T47D (cell line): ENCODE measurements at places on chromosomes 12 and 14.

DNA sequence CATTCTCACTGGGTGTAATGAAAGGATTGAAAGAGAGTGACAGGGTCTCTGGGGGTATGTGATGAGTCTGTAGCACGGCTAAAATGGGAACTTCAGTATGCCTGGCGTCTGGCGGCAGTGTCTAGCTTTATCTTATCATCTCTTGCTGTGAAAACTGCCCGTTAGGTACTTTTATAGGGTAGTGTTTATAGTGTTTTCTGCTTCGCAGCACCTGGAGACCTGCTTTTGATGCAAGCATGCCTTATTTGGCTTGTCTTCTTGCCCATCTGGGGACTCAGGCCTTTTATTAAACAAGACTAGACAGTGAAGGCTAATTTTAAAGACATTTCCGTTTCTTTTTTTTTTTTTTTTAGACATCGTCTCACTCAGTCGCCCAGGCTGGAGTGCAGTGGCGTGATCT, 36.3 kb upstream of the ALDH2 start:
- no peak for DNase-seq

- DNase-seq: no peak
These were observed 31.3 kb upstream of the NR1H4 start for GRCh38 chr12:100442403-100442802.

DNA sequence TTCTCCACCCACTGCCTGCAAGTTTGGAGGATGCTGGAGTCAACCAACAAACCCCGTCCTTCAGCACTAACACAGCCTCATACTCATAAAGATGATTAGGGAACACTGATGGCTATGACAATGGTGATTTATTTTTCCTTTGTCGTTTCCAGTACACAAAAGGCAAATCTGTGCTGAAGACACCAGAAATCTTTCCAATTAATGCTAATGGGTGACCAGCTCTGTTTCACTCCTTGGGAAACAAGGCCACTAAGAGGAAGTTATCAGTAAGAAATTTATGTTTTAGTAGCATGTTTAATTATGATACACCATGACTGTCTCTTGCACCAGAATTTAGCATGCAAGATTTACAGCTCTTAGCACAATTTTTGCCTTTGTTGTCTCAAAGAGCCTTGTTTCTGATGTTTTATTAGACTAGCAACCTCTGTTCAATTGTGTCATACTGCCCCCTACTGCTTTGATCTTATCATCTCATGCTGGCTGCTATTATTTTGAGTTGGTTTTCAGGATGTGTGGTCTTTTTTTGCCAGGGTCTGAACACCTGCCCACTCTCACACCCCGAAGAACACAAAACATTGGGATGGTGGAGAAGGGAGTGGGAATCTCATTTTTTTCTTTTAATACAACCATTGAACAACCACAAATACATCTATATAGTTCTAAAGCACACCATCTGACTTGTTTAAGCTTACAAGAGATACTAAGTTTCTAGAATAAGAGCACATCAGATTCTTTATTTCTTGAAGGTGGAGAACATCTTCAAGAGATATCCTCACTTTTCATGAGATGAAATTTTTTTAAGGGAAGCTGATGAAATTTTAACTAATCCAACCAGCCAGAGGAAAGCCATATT, 160.9 kb downstream of the SPTSSA start:
- peak; percentile 59 for DNase-seq

DNA sequence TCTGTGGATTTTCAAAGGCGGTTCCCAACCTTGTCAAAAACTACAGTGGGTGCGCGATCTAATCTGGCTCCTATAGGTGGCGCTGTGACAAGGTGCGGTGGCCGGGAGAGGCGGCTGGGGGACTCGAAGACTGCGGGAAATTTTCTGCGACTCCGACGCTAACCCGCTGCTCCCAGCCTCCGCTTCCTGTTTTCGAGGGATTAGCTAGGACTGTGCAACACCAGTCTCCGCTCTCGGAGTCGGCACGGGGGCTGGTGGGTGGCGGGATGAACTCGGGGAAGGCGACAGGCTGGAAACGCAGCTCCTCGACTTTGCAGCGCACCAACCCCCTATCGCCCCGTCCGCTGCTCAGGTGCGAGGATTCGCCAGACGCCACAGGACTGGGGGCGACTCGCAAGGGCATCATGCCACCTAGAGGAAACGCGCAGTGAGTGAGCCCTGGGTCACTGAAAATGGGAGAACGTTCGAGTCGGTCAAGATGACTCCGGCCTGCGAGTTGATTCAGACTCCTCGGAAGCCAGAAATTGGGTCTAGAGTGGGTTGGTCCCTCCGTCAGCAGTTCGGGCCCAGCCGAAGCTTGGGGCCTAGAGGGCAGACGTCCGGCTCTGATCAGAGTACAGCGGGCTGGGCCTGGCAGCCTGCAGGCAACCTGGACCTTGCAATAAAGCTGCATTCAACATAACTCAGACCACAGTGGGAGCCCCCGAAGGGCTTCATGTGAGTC, 5.5 kb upstream of the PAX9 start:
- no peak for DNase-seq

- DNase-seq: peak; percentile 60
These were observed 1.7 kb downstream of the ERBB3 start for GRCh38 chr12:56081393-56082347.

DNA sequence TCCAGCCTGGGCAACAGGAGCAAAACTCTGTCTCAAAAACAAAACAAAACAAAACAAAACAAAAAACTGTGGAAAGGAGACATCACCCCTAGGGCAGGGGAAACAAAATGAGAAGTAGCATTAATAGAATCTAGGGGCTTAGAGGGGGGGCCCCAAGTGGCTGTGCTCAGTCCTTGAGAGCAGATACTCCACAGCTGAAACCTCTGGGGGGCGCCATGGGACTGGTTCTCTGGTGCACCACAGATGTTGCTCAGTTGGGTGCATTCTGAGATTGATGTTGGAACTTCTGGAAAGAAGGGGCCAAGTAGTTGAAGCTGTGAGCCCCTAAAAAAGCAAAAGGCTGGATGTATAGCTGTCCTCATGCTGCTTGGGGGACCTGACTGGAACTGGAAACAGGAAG, 11.8 kb upstream of the SYNE2 start:
- DNase-seq: peak; percentile 23

DNA sequence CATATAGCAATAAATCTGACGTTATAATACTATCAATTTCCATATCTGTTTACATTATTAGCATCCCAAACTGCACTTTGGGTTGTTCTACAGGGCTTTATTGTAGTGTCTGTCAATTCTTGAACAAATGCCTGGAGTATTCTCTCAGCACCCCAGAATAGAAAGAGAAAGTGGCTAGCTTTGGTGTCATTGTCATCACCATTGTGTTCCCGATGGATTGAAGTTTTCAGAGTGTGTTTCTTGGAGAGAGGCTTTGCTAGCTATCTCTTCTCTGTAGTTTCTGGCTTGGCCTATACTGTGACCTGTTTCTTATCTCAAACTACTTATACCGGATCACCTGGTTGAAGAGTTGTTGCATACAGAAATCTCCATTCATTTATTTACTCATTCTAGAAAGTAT, 6.4 kb downstream of the TMEM106C start:
- no peak for DNase-seq

DNA sequence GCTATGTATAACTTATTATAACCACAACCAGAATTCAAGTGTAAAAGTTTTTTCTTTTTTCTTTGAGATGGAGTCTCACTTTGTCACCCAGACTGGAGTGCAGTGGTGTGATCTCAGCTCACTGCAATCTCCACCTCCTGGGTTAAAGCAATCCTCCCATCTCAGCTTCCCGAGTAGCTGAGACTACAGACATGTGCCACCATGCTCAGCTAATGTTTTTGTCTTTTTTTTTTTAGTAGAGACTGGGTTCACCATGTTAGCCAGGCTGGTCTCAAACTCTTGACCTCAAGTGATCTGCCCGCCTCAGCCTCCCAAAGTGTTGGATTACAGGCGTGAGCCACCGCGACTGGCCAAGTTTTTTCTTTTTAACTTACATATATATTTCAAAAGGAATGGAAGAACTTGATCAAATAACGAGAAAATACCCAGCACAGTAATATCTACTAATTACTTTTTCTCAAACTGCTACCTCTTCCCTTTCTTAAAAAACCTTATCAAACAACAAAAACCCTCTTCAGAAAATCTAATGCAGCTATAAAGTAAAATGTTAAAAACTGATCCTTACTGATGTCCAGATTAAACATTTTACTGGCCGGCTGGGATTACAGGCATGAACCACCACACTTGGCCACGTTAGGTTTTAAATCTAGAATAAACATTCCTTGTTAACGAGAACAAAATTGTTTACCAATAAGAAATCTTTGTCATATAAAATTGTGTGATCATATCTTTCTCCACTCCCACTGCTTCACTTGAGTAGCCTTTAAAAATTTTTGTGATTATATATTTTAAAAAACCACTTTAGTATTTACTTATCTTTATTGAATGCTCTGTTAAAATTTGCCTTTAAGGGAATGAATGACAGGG, 41.3 kb upstream of the WDR89 start:
- no peak for DNase-seq

DNA sequence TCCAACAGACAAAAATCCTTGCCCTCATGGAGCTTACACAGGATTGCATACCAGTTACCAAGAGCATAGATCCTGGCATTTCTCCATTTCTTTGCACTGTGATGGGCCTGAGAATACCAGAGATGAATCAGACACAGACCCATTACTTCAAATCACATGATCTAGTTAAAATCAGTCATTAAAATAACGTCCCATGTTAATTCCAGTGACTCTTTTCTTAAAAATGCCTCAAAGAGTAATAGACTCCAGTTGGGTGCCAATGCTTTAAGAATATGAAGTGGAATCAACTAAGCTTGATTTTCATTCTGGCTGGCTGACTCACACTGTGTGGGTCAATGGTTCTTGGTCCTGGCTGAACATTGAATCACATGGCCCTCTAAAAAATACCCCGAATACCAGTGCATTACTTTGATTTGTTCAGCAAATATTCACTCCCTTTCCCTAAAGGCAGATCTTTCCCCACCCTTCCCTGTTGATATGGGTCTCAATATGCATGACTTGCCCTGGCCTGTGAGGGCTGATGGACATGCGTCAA, 11.0 kb downstream of the ASB2 start:
- DNase-seq: no peak

- DNase-seq: no peak
These were observed 580.9 kb downstream of the DIO2 start for GRCh38 chr14:79630288-79630960.
